Germinal center (tissue), 1 donor: ENCODE measurements at places on chromosomes 4 and X.

- DNase-seq: no peak
Measured at GRCh38 chr4:107996949-107997788, 7.5 kb downstream of the HADH start.

DNA sequence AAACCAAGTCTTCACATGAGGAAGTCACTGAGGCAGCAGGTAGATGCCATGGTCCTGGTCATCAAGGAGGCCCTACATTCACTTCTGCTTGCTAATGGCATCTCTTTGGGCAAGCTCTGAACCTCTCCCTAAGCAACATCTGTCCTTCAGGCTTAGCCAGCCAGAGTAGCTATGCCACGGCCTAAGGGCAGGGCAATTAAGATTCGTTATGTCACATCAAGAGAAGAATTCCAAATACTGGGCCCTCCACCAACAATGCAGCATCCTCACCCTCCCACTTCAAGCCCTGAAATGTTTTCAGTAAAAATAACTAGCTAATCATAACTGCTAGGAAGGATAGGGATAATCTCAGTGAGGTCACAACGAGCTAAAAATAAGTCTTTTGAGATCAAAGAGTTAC is 120.7 kb upstream of the HCCS start:
- DNase-seq: no peak

DNA sequence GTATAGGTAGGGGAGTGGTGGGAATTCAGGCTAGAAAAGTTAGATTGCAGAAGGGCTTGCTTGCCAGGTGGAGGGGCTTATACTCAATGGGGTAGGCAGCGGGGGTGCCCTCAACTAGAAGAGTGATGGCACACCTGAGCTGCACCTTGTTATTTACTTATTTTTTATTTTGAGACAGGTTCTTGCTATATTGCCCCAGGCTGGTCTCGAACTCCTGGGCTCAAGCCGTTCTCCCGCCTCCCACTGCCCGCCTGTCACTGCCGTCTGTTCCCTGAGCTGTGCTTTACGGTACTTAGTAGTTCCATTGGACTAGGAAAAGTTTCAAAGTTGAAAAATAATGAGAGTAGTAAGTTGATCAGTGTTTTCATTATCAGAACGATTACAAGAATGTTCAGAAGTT is 2.0 kb downstream of the ZFX start:
- no peak for DNase-seq

DNA sequence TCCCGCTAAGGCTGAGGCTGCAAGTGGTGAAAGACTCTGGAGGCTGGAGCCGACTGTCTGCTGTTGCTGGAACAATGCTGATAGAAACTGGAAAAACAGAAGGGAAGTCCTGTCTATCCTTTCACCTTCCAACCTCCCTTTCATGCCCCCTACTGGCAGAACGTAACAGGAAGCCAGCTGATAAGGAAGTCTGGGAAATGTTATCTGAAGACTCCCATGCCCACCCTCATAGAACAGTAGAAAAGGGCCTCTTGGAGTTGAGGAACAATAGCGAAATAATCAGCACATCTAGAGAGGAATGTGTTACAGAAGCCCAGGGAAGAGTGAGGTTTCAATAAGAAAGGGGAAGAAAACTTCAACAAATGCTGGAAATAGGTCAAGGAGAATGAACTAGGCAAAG is 117.1 kb upstream of the DKK2 start:
- no peak for DNase-seq

- no peak for DNase-seq
Measured at GRCh38 chr4:81319657-81320056, 104.6 kb upstream of the PRKG2 start.

- DNase-seq: peak; percentile 54
Measured at GRCh38 chr4:184250795-184251669, 33.4 kb upstream of the ENPP6 start.

- DNase-seq: no peak
Measured at GRCh38 chr4:15936495-15936894, 2.0 kb downstream of the FGFBP1 start.

GRCh38 chr4:184408684-184409081 is 65.7 kb downstream of the IRF2 start:
- no peak for DNase-seq

GRCh38 chr4:6938237-6938636 is 28.6 kb downstream of the TBC1D14 start:
- peak; percentile 42 for DNase-seq

- no peak for DNase-seq
Measured at GRCh38 chr4:58061967-58062366, 951.8 kb upstream of the IGFBP7 start.

GRCh38 chrX:39841604-39842003 is 256.2 kb downstream of the BCOR start:
- no peak for DNase-seq

GRCh38 chr4:8506373-8507195 is 66.0 kb downstream of the TRMT44 start:
- no peak for DNase-seq

GRCh38 chr4:74890341-74890740 is 42.6 kb upstream of the PARM1 start:
- DNase-seq: no peak

GRCh38 chr4:127868196-127868595 is 12.5 kb upstream of the PLK4 start:
- DNase-seq: no peak

DNA sequence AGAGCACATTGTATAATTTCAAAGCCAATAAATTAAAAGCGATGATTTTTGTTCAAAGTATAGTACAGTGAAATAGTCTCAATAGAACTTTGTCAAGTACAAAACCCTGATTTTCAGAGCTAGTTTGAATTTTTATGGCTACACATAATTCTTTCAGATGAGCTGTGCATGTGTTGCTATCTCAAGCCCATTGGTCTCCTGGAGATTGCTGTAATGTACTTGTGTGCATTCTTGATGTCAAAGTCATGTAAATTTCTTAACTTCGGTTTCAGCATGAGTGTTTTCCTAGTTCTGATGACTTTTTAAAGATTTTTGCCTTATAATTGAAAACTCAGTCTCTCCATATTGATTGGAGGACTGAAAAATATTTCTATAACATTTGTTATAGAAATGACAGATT is 200.8 kb downstream of the CEP135 start:
- no peak for DNase-seq

GRCh38 chr4:37139987-37140386 is 104.6 kb upstream of the NWD2 start:
- DNase-seq: no peak

GRCh38 chr4:137531986-137532868 is at the start of gene PCDH18:
Gene PCDH18 (minus strand): TSS chr4:137532494. CDS start chr4:137532088, 406 bp downstream.
- no peak for DNase-seq

DNA sequence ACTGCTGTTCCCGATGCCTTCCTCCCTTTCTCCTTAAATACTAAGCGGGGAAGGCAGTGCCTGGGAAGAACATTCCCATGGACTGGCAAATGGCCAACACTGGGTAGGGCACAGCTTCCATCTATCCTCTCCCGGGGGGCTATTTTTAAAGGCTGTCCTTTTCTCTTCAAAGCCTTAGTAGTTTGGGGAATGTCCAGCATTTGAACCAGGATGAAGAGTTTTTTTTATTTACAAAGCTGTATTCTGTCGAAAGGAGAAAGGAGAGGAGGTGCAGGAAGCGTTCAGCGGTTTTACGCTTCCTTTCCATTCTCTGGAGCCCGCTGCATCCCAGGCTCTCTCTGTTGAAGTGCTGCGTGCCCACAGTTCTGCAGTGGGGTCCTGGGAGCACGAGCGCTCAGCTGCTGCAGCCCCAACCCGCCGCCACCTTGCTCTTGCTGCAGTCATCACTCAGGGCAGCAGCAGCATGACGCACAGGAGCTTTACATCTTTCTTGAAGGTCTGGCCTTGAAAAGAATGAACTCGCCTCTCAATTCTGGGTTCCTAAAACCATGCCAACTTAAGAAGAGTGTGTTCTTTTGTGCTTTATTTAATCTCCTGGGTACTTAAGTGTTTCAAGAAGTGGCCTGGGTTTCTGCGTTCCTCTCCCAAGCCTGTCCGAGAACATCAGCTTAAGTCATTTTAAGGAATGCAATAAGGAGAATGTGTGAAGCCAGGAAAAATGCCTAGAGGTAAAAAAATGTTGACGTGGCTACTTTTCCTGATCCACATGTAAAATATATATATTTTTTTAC is 427.2 kb downstream of the MAPK10 start:
- no peak for DNase-seq

DNA sequence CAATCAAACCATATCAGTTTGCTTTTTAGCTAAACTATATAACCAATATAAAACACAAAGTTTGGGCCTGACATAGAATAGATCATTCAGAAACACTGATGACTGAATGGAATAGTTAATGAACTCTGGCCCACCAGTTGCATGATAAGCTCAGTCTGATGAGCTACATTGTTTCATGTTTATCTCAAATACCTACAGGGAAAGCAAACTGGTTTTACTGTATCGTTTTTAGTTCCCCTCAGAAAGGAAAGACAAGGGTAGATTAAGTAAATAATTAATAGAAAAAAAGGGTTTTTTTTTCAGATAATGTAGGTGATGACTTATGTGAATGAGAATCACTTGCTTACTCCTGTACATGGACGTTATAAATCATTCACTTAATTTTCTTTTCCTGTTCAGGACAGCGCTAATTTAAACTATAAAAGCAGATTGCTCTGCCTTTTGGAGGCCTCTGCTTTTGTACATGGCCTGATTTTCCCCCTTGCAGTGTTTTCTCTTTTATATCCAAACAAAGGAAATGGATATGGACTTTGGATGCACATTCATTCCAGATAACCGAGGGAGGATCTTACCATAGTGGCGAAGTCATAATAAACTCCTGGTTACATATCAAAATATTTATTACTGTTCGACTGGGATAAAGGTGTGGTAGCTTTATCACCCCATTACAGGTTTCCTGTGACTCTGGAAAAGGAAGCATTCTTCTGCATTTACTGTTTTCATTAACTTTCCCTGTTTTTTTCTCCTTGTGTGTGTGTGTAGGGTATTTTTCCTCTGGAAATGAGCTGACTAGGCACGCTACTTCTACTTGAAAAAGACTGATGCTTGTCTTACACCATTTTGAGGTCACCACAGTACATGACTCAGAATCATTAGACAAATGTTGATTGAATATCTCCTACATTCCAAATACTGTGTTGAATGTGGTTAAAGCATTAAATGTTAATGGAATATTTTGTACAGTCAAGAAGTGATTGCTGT is 373.1 kb upstream of the HS3ST1 start:
- no peak for DNase-seq

GRCh38 chr4:99625369-99625768 is 32.3 kb downstream of the C4orf54 start:
- DNase-seq: no peak

DNA sequence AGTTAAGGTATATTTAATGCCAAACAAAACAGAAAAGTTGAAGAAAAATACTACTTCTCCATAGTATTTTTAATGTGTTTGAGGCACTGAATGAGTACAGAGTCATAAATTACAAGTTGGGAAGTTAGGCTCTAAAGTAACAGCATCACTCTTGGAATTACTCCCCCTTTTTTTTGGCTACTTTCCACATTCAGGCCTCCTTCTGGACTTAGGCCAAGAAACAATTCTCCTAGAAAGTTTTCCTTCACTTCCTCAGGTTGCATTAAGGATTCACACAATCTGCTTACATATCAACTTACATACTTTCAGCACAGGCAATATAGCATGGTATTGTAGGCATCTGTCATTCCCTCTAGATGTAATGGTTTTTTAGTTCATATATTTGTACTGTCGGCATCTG is 52.1 kb downstream of the TMEM165 start:
- no peak for DNase-seq

- DNase-seq: no peak
Measured at GRCh38 chr4:41609851-41610250, 71.9 kb downstream of the LIMCH1 start.

- no peak for DNase-seq
Measured at GRCh38 chrX:55796496-55796895, 78.9 kb downstream of the RRAGB start.

GRCh38 chr4:153531976-153532626 is 65.9 kb downstream of the TMEM131L start:
- no peak for DNase-seq

DNA sequence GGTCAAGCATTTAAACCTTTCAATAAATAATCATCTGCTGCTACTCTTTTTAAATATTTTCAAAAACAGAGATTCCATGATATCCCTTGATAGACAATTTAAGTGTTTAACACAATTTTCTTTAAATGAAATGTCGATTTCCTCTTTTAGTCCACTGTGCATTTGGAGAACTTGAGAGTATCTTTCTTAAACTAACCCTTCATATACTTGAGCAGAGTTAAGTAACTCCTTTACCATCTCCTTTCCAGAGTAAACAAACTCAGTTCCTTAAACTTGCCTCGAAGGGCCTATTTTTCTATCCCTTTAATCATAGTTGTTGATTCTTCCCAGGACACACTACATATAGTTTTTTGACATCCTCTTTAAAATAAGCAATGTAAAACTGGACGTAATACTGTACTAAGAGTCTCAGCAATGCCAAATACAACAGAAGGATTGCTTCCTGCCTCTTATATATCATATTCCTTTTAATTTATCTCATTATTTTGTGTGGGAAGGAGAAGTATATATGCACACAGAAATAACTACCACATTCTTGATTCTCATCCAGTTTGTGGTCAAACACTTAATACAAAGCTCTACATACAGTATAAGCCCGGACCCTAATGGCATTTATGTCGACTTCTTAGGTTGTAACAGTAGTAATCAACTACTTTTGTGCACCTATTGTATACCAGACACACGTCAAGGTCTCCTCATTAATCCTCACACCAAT is 22.8 kb downstream of the RAB28 start:
- no peak for DNase-seq

DNA sequence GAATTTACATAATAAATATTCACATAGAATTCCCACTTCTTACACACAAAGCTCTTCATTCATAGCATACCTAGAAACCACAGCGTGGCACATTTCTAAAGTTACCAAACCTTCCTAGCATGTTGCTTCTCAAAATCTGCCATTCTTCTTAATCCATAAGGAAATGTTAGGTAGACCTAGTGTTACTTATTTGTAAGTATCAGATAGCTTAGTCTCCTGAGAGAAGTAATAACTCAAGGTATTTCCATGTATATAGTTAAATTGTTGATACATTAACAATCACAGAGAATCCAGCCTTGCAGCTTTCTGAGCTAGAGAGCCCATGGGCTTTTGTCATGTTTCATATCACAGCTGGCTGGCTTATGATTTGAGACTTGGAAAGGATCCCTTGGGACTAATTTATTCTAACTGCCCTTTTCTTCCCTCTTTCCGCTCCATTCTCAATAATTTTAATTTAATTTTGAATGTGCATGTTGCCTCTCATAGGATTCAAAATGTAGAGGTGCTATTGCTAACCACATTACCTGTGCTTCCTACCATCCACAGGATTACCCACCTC is 17.6 kb downstream of the SH3RF1 start:
- DNase-seq: no peak

- no peak for DNase-seq
Measured at GRCh38 chrX:44280116-44280515, 63.4 kb downstream of the EFHC2 start.

DNA sequence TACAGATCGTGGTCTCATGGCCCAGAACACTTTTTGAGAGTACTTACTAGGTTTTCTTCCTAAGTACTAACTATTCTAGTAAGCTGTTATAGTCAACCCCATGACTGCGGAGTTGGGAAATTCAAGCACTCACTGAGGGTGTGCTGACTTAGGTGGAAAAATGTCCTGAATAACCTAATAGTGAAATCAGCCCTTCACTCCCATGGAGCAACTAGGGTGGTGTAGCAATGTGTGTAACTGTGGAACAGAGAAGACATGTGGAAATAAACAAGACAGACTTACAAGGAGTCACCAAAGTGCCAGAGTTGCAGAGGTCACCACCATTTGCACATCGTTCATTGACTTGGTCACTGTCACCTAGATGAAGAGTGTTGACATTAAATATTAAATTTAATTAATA is 12.1 kb upstream of the VSIG4 start:
- no peak for DNase-seq
